ENCODE measurements at places on chromosomes 7 and 10.

GRCh38 chr10:124740369-124741280 is 3.6 kb downstream of the FAM53B start:
- DNase-seq = no peak

DNA sequence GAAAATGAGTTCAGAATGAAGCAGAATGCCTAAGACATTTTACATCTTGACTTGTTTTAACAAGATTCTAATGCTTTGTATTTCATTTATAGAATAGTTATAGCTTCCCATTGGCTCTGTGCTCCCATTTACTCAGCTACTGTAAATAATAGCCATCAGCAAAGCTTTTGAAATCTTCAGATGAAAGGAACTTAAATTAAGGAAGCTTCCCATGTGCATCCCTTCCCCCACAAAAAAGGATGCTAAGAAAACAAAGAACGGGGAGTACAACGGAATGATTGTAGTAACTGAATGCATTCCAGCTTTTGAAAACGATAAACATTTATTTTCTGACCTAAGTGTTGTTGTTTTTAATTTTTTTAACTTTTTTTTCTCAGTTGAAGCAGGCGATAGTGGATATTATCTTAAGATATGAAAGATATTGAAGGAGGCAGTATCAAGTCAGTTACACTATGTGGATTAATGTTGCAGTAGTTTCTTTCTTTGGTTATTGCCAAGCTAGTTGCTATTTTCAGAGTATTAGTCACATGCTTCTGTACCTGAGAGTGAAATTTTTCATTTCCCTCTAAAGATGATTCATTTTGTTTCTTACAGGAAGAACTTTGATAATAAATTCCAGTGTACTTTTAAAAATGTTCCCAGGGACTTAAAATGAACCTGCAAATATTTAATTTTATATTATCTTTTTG is 129.2 kb downstream of the KCND2 start:
- DNase-seq = no peak

DNA sequence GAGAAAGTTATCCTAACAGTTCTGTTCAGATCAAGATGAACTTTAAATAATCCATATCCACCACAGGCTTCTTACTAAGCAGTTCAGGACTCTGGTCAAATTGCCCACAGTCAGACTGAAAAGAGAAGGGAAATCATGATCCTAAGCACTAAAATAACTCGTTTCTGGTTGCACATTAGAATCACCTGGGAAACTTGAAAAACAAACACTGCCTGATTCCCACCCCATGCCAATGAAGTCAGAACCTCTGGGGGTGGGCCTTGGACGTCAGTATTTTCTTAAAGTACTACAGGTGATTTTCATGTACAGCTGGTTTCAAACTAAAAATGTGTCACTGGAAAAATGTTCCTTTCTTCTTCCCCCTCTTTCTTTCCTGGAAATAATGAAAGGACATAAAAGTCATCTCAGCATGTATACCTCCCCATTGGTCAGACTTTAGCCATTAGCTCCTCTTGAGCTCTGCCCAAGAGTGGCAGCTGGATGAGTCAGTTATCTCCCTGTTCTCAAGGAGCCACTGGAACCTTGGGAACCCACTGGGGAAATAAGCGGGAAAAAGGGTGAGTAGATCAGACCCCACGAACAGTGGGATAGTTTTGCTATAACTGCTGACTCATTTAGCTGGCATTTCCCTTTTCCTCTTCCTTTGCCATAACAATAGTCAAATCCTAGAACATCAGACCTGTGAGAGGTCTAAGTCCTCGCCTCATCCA is 75.3 kb upstream of the IL6 start:
- DNase-seq = peak; percentile 34

DNA sequence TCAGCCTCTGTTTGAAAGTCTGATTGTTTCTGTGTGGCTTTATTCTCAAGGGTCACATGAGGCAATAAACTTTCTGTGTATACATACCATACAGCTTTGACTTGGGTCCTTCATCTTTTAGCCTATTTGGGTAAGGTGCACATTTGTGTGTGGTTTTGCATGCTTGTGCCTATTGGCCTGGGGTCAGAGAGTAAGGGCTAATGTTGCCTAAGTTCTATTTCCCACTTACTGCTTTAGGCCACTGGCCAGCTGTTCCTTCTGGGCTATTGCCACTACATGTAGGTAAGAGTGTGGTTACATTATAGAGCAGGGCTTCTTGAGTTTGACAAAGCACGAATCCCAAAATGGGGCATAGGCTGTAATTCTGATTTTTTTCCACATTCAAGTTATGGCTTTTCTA is 21.8 kb downstream of the BBIP1 start:
- DNase-seq = no peak

GRCh38 chr10:114274616-114275453 is 35.8 kb downstream of the VWA2 start:
- DNase-seq = no peak

All from SW480 (cell line).